ENCODE measurements at places on chromosomes 3 and 15. TPM values are rescaled to one million over a fixed set of nuclear protein-coding genes. Genes with fewer than 3 reads are reported as not detected.

Gene FBN1
- 167 TPM for total RNA-seq

Gene CDCP1
- total RNA-seq = 3.8 TPM

Gene XCR1
- 0.63 TPM for total RNA-seq

Gene HAUS2
- total RNA-seq = 16.0 TPM

Gene TUBGCP5
- total RNA-seq = 13.7 TPM

Gene NDUFAF3
- total RNA-seq = 55.8 TPM

Gene CYP1A1
- not detected for total RNA-seq

Gene PIGBOS1
- 12.5 TPM for total RNA-seq

Gene LSMEM2
- total RNA-seq = not detected

Gene TMF1
- total RNA-seq = 52.8 TPM

Gene ITGA11
- total RNA-seq = 154 TPM

Gene XPC
- 29.7 TPM for total RNA-seq

Gene C2CD4A
- 0.19 TPM for total RNA-seq

Gene AMOTL2
- 82.1 TPM for total RNA-seq

Gene MESP2
- not detected for total RNA-seq

Gene RAB43
- total RNA-seq = 24.0 TPM

Gene SAMMSON
- 25.6 TPM for total RNA-seq

Gene LCTL
- total RNA-seq = not detected

Gene GCNT3
- not detected for total RNA-seq

Gene MORC1
- not detected for total RNA-seq

Gene SAMD7
- not detected for total RNA-seq

Gene LEKR1
- 1.3 TPM for total RNA-seq

Gene PLCB2
- 23.6 TPM for total RNA-seq
